ENCODE measurements at places on chromosomes 13 and 19.

DNA sequence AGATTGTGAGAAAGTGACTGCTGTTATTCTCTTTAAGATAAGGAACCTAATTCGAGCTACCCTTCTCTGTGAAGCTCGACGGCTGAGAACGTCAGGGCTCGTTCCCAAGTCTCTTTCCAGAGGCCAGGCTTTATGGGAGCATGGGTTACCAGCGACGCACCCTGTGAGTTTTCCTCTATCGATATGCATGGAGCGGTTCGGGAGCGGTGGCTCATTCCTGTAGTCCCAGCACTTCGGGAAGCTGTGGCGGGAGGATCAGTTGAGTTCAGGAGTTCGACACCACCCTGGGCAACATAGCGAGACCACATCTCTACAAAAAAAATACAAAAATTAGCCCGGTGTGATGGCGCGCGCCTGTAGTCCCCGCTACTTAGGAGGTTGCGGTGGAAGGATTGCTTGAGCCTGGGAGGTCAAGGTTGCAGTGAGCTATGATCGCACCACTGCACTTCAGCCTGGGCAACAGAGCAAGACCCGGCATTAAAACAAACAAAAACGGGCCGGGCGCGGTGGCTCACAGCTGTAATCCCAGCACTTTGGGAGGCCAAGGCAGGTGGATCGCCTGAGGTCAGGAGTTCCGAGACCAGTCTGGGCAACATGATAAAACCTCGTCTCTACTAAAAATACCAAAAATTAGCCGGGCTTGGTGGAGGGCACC lies 681 bp upstream of the ZNF606 start:
- no peak for DNase-seq

DNA sequence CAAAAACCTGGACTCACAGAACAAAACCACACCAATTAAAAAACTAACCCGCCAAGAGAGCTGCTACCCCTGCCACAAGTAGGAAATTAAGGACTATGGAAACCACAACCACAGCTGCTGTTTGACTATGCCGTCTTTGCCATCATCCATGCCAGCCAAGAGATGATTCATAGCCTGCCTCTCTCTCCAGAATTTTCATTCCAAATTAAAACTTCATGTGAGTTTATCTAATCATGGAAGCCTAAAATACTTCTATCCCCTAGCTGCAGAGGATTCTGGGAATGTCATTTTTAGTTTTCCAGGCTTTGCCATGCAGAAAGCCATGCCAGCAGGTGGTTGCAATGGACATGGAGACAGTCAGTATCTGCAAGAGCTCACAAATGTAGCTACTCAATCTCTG lies 27.6 kb upstream of the GTF2F2 start:
- no peak for DNase-seq

GRCh38 chr13:37202264-37202663 lies 96.8 kb upstream of the CSNK1A1L start:
- no peak for DNase-seq

- DNase-seq, result no peak
These were observed 6.9 kb upstream of the AMER2 start for GRCh38 chr13:25179011-25179410.

GRCh38 chr19:53659292-53659691 lies 27.5 kb downstream of the DPRX start:
- peak; percentile 27 for DNase-seq

DNA sequence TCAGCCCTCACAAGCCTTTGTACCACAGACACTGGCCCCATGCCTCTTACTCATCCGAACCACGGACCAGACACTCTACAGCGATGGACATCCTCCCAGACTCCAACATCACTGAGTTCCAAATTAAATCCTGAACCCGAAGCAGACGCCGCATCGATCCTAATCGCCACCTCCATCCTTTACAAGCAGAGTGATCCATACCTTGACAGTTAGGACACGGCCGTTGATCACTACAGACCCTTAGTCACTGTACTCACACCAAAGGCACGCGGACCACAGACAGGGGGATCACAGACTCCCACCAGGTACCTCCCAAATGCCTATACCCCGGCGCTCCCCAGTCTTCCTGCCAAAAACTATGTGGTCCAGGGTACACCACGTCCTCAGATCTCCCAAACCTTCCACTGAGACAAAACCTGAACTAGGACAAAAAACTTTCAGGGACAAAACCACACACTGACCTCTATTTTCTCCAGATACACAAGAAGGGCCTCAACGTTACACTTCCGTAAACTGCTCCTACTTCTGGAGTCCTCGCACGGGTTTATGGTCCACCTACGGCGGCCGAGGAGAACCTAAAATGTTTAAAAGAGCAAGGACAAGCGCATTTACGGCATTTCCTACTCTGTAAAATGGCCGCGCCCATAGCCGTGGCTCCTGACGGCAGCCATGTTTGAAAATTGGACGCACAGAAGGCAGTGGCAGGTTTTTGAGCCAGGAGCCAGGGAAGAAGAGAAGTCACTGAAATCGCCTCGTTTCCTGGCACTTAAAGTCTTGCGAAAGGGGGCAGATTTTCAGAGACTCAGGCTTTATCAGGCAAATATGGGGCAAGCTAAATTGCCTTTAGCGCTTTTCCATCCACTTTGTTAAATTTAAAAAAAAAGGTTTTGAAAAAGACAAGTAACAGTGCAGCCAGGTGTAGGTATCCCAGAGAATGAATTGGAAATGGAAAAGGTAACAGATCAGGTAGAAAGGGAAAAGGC lies at the start of gene ZNF350:
ZNF350 (minus strand) TSS at position 532 of the 983 bp plus-strand sequence. CDS start 12,480 bp downstream, outside the sequence.
- peak; percentile 94 for DNase-seq

DNA sequence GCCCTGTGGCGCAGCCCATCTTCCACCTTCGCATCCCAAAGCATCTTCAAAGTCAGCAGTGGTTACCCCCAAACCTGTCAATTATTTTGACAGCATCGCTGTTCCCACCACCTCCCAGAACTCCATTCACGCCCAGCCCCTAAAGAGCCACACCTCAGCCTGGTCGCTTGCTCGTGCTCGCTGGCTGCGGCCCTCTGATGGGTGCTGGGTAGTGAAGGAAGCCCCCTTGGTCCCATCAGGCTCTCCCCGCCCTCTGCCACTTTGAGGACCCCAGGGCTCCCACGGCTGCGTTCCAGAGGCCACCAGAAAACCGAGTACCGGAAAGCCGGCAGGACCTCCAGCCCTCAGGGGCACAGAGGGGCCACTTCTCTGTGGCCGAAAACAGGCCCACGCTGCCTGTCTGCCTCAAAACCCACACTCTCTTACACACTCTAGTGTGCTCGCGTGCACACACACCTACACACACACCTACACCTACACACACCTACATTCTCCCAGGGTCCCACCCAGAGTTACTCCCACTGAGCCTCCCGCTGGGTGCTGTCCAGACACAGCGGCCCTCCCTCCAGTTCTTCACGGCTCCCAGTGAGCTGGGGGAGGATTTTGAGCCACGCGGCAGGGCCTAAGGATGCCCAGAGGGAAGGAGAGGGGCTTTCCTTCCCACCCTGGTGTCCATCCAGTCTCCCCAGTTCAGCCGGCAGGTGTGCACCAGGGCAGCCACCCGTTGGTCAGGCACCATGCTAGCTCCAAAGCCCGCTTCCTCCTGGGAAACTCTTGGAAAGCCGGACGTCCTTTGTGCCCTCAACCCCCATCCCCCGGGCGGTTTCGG lies 1.9 kb downstream of the VSTM2B start:
- DNase-seq, result no peak

DNA sequence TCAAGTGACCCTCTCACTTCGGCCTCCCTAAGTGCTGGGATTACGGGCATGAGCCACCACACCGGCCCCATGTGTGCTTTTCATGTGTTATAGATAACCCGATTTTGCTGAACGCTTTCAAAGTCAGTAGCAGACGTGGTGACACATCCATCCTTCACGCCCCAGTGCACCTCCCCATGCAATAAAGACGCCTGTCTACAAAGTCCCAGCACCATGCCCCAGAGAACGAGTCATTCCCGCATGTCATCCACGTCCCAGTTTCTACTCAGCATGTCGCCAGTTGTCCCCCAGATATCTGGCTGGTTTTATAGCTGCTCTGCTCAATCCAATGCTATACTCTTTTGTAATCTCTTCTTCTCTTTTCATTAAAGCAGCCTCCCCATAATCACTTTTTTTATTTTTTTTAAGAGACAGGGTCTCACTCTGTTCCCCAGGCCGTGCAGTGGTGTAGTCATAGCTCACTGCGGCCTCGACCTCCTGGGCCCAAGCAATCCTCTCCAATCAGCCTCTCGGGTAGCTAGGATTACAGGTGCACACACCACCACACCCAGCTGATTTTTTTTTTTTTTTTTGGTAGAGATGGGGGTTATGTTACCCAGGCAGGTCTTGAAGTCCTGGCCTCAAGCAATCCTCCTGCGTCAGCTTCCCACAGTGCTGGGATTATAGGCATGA lies 42.5 kb downstream of the DNM2 start:
- no peak for DNase-seq

Data from right renal cortex interstitium (tissue), 3 donors.